GM18507 (cell line): ENCODE measurements at places on chromosomes 12 and 14.

- no peak for DNase-seq
Observed at GRCh38 chr14:92969871-92970270, 46.9 kb downstream of the CHGA start.

- DNase-seq = no peak
Observed at GRCh38 chr12:27024291-27024690, 1.9 kb downstream of the MED21 start.

- no peak for DNase-seq
Observed at GRCh38 chr12:101777485-101777884, 38.2 kb upstream of the SYCP3 start.

GRCh38 chr14:100285913-100286400 is 20.3 kb downstream of the SLC25A29 start:
- no peak for DNase-seq

GRCh38 chr12:51393676-51394545 is 2.7 kb upstream of the GALNT6 start:
- DNase-seq = no peak

- DNase-seq = no peak
Observed at GRCh38 chr14:100683578-100683977, 43.1 kb upstream of the DLK1 start.

- no peak for DNase-seq
Observed at GRCh38 chr12:53049571-53050318, at the start of gene TNS2. Gene TNS2, plus strand, starts transcription at chr12:53050065. Its CDS starts 121 bp downstream, at chr12:53050186.

GRCh38 chr14:102201353-102201738 is 61.6 kb downstream of the WDR20 start:
- DNase-seq = no peak
